ENCODE measurements at places on chromosomes 2 and 18. TPM values are rescaled to one million over a fixed set of nuclear protein-coding genes. Genes with fewer than 3 reads are reported as not detected.

Gene IL18RAP
- total RNA-seq, result not detected

Gene CFC1
- not detected for total RNA-seq

Gene PKP4
- total RNA-seq, result 111 TPM

Gene PPP3R1
- 8.9 TPM for total RNA-seq

Gene FAM161A
- 2.9 TPM for total RNA-seq

Gene TRAPPC12
- total RNA-seq, result 77.7 TPM

- DNase-seq, result no peak
Measured at GRCh38 chr2:74481961-74482800, 617 bp downstream of the CCDC142 start.

DNA sequence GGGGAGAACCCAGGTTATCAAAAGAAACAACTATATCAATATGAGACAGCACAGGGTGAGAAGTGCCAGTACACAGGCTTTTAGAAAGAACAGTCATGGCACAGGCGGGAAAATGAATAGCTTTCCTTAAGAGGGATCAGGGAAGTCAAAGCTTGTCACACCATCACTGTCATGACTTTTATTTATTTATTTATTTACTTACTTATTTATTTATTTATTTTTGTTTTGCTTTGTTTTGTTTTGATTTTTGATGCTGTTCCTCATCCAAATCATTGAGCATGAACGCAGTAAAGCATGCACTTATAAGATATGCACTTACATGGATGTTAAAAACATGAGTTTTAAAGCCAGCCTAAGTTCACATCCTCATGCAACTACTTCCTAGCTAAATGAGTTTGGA, 19.3 kb upstream of the CRIM1 start:
- DNase-seq, result no peak

GRCh38 chr2:169984145-169984544, 156.9 kb downstream of the UBR3 start:
- DNase-seq, result no peak

GRCh38 chr2:208153156-208153555, 7.2 kb upstream of the CRYGB start:
- DNase-seq, result no peak

DNA sequence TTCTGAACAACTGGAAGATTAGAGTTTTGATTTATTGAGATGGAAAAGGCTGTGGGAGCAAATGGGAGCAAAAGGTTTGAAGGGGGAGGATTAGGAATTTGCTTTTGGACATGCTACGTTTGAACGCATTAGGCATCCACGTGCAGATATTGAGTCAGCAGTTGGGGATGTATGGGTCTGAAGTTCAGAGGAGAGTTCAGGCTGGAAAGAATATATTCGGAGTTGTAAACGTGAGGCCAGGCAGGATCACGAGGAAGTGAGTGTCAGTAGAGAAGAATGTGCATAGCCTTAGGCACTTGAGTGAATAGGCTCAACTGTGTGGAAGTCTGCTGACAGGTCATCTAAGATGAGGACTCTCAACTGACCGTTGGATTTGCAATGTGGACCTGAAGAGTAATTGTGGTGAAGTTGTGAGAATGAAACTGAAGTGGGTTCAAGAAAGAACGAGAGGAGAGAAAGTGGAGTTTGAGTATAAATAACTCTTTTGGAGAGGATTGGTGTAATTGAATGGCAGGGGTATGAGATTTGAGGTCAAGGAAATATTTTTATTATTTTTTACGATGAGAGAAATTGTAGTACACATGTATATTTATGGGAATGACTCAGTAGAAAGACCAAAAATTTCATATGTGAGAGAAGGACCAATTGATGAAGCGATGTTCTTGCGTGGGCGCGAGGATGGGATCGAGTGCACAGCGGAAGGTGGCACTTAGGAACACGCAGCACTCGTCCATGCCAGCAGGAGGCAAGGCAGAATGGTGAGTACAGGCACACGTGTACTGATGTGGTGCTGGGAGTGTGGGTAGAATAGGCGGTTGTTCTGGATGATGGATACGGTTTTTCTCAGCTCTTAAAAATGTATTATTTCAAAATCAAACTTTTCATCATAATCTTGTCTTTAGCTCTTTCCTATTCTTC, 40.5 kb upstream of the POLE4 start:
- DNase-seq, result no peak

- DNase-seq, result no peak
Measured at GRCh38 chr2:96131152-96131812, 7.0 kb downstream of the ASTL start.

GRCh38 chr2:164737612-164738081, 104.0 kb downstream of the COBLL1 start:
- DNase-seq, result peak; percentile 92

DNA sequence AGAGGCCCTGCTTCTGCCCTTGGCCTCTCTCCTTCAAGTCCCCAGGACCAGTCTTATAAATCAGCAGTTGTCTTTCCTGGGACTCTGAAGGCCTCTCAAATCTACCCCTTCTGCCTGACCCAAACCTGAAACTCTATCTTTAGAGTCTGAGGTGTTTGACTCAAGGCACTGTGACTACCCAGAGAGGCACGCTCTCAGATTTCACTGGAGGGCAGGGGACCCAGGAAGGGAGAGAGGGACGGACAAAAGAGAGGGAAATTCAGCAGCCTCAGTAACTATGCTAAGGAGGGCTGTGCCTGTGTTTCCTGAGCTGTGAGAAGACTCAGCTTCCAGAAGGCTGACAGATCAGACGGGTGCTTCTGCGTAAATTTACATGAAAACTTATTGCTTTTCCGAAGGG, 217.8 kb downstream of the HAUS1 start:
- DNase-seq, result peak; percentile 4

GRCh38 chr2:231590614-231591013, 2.0 kb upstream of the TEX44 start:
- DNase-seq, result peak; percentile 78

DNA sequence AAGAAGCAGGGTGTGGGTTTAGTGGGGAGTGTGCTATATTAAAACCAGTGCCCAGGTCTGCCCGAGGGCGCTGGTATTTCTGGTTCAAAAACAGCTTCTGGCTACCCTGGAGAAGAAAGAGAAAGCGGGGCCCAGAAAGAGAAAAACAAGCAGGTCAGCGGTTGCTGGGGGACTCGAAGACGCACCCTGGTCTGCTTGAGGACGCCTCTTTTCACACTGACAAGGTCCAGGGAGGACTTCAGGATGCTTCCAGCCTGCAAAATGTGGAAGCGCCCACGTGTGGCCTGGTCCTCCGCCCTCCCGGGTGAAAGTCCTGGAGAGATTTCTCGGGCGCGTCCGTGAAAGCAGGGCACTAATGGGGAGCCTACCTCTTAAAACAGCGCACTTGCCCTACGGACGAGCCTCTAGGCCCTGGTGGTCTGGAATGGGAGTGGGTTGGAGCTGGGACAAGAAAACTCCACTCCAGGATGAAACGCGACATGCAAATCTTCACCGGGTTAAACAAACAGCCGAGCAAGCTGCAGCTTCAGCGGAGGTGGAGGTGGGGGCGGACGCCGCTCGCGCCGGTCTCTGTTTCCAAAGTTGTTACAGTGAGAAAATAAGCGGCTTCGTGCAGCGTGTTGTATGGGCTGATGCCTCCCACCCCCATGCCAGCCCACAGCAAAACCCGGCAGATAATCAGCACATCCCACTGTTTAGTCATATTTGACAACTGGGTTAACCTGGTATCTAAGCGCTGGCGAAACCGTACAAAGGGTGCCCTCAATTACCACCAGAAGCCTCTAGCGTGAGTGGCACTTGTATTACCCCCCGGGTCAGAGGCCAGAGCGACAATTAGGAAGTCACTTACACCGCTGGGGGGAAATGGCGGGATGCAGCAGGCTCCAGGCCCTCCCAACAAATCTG, 1.1 kb upstream of the SP9 start:
- no peak for DNase-seq
